ENCODE measurements at places on chromosomes 3 and 15.

DNA sequence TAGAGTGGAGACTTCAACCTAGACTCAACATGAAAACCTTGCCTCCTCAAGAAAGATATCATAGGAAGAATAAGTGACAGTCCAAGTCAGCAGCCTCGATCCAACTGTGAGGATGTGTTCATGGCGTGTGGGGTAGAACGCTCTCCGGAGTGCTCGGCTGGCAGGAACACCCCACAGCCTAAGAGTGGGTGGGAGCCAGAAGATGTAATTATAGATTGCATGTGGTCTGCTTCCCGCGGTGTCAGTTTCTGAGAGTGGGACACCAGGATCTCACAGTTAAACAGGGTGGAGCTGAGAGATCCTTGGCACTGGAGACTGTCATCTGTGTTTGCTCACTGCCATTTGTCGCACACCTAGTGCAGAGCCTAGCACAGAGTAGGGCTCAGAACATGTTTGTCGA, 158.0 kb downstream of the CTNNB1 start:
- no peak for DNase-seq

- no peak for DNase-seq
These were observed 41.3 kb upstream of the PIK3CB start for GRCh38 chr3:138875754-138876664.

GRCh38 chr3:66996696-66997095, 1.4 kb upstream of the KBTBD8 start:
- no peak for DNase-seq

DNA sequence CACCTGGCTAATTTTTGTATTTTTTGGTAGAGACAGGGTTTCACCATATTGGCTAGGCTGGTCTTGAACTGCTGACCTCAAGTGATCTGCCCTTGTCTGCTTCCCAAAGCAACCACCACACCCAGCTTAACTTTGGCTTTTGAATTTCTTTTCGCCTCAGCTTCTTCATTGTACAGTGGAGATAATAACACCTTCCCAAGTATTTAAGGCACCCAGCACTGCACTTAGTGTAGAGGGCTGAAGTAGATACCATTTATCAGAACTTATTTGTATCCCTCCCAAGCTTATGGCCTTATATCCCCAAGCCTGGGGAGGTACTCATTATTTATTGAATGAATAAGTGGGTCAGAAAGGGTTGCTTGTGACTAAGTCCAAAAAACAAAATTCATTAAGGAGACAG, 2.3 kb downstream of the SQOR start:
- DNase-seq, result no peak

DNA sequence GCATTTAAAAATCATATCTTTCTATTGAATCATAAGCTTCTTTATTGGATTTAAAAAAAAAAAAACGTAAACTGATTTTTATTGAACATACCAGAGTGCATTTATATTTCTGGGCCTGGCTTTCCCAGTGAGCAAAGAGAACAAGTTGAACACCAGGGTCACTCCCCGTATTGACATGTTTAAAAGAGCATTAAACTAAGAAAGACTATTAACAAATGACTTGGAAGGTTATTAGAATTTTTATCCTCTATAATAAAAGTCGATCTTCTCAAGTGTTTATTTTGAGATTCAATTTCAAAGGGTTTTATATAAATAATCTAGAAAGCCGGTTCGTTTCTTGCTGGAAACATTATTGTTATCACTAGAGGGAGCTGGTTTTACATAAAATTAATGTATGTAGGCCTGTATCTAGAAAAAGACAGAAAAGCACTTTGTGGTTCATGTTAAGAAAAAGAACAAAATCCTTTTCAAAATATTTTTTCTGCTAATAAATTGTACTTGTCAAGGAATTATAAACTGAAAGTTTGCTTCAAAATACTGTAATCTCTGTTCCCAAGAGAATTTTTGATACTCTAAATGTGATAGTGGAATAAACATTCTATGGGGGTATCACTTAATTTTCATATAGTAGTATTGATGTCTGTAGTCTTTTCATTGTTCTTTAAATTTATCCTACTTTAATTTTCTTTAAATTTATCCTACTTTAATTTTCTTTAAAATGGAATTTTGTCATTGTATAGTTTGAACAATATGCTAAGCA, 321.8 kb upstream of the MME start:
- DNase-seq, result no peak

DNA sequence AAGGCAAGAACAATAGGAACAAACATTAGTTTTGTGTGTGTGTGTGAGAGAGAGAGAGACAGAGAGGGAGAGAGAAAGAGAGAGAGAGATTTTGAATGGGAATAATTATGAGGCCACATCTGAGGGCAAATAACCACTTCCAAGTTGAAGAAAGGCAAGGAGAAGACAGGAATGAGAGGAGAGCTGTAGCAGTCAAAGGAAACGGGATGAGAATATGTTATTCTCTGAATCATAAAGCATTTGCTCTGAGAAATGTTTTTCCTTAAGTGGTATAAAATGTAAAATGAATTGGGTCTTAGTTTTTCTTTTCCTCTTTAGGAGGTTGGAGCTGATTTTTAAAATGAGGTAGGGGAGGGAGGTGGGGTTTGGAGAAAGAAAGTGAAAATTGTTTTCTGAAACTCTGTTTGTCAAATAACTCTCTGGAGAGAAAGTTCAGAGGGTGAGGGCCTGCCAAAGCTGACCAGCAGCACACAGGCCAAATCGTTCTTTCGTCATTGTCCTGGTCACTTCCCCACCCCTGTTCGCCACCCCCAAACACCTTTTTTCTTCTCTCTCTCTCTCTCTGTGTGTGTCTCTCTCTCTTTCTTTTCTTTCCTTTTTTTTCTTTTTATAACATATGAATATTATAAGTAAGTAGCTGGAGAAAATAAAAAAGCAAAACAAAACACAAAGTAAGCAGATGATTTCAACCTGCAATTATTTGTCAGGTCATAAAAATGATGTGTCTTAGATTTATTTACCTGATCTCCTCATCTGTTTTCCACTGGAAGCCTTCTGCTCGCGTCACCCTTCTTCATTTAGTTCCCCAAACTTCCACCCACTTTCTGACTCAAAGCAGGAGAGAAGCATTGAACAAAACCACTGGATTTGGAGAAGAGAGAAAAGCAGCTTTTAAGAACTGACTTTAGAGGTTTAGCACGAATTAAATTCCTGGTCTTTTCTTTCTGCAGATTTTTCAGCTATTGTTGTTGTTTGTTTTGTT, 110.6 kb downstream of the LPP start:
- DNase-seq, result no peak

DNA sequence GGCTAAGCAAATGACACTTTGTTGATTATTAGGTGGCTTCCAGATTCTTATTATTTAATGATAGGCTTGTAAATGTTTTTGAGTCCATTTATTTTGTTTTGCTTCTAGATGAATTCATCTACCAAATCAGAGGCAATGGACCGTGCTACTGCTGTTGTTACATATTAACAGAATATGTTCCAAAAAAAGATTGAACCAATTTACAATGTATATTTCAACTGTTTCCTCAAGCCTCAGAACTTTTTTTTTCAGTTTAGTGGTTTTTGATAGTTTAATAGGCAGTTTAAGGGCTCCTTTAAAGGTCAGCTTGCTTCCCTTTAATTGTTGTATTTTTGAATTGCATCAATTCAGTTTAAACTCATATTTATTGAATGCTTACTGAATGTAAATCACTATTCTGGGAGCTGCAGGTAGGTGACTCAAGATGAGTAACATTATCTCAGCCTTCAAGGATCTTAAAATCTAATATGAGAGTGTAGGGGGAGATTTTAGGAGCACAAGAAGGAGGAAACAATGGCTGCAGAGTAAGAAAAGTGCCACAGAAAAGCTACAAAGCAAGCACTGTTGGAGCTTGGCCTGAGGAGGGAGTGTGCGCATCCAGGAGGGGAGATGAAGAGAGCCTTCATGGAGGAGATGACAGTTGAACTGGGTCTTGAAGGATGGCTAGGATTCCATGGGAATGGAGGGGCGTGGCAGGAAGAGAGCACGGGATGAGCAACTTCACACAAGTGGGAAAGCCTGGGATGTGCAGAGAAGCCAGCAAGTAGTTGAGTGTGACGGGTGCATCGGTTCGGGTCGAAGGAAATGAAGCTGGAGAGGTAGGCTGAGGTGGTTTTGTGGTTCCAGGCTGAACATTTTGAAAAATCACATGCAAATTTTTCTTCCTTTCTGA, 14.7 kb downstream of the MAP2K1 start:
- no peak for DNase-seq
